ENCODE measurements at places on chromosomes 12 and 14.
A peak's percentile ranks its signal among the peaks of the same experiment; 100 is the strongest.

DNA sequence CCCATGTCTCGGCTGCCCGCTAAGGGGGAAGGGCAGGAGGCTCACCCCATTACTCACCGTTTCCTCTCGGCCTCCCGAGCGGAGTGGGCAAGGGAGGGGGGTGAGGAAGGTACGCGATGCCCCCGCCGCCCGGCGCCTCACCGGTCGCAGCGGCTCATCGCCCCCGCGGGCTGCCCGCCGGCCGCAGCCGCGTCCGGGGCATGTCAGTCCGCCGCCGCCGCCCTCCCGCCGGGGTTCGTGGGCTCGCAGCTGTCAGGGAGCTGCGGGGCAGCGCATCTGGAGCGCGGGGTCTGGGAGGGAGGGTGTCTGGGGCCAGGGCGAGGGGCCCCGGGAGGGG, 461 bp downstream of the SLC8A3 start:
- peak; percentile 19 for DNase-seq

DNA sequence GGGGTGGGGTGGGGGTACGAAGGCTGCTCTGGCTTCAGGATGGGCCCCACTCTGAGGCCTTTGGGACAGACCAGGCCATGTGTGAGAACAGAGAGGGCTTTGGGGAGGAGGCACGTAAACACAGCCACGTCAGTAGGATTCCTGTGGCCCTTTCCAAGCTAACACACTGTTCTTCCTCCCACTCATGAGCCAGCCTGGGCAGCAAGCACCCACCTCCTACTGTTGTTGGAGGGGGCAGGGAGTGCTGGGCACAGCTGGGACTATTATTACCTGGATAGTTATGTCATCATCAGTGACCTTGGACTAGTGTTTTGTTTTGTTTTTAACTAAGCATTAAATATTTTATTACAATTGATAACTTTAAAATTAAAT, 5.3 kb downstream of the CHGA start:
- no peak for DNase-seq

- DNase-seq: no peak
Observed at GRCh38 chr14:100122481-100123223, 36.8 kb downstream of the DEGS2 start.

- no peak for DNase-seq
Observed at GRCh38 chr12:91037276-91037675, 20.5 kb downstream of the KERA start.

- DNase-seq: no peak
Observed at GRCh38 chr14:44700694-44701093, 193.6 kb upstream of the FSCB start.

GRCh38 chr14:103522649-103523574, at the start of gene CKB:
CKB (minus strand) TSS chr14:103522830; CDS start chr14:103522493, 337 bp downstream.
- DNase-seq: peak; percentile 29

GRCh38 chr12:124940143-124940392, 25.6 kb upstream of the UBC start:
- DNase-seq: no peak

GRCh38 chr12:120206228-120206627, 5.3 kb upstream of the RPLP0 start:
- no peak for DNase-seq

- no peak for DNase-seq
Observed at GRCh38 chr14:101499513-101499912, 61.8 kb upstream of the DIO3 start.

DNA sequence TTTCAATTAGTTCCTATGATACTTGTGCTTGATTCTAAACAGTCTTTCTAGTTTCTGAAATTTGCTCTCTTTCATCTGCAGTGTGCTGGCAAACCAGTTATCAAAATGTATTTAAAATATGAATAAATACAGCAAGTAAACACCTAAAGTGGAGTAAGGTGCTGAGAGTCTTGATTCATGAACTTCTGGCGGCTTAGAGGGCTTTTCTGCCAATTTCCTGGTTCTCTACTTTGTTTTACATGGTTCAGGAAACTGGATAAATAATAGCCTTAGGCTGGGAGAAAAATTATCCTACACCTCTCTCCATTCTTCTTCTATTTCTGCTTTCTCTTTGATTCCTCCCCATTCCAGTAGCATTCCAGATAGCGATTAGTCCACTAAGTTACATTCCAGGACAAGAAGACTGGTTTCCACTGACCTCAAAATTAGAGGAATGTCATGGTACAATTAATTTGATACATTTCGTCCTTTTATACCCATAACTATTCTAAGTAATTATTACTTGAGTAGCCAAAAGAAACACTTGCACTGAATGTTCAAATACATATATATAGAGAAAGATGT, 14.9 kb downstream of the ATP2B1 start:
- no peak for DNase-seq

DNA sequence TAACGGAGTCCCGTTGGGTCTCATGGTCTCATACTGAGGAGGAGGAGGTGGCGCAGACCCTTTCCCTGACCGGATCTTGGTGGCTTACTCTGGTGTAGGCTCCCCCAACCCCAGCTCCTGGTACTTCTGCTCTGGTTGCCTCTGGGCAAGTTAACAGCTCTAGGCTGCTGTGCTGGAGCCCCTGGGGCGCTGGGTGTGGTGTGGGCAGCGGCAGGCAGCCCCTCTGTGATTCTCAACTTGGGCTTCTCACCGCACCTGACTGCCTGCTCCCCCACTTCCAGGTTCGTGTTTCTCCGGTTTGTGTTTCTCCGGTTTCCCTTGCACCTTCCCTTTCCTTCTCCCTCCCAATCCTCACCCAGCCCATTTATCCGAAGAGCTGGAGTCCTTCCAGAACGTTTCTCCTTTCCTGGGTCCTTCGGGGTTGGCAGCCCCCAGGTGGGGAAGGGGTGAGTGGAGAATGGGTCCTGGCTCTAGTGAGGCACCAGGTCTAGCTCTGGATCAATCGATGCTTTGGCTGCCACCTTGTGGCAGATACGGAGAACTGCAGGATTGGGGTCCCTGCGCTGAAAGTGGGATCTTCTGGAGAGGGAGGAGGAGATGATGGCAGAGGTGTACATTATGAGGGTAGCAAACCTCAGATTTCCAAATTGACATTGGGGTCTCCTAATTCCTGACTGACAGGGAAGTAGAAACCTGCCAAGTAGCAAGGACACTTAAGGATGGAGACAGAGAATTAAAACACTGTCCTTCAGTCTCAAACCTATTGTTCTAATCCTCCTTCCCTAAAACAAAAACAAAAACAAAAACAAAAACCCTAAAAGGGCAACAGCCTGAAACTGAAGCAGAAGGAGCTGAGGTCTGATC, 8.3 kb downstream of the CISTR start:
- DNase-seq: peak; percentile 47

DNA sequence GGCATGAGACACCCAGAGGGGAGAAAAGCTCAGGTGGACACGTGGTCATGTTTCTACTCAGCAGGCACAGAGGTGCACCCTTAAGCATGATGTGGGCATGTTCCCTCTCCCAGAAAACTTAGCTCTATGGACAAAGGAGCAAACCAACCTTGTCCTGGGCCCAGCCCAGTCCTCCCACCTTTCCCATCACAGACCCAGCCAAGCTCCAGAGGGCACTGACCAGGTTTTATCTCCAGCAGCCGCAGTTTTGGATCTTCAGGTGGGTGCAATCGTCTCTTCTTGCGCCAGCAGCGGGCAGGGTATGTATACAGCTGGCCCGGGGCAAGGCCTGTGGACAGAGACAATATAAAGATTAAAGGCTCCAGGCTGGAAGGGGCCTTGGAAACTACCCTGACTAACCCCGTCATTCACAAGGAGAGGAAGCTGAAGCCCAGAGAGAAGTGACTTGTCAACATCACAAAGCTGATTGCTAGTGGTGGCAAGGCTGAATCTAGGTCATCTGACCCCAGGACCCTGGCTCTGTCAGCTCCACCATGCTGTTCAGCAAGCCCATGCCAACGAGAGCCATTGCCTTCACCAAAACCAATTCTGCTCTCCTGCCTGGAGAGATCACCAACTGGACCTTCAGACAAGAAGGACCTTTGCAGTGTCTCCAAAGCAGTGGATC, 140.7 kb downstream of the DPF3 start:
- no peak for DNase-seq

DNA sequence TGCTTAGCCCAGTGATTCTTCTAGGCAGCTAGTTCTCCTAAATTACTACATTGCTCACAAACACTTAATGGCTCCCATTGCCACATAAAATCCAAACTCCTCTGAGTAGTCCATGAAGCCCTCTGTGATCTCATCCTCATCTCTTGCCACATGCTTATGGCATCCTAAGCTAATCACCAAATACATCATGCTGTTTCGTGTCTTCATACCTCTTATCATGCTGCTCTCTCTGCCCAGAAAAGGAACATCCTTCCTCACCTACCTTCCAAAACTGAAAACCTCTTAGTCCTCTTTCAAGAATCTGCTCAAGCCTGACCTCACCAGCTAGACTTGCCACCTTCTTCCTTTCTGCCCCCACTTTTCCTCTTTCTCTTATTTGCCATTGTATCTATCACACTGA, 108.5 kb downstream of the DUSP6 start:
- peak; percentile 36 for DNase-seq

DNA sequence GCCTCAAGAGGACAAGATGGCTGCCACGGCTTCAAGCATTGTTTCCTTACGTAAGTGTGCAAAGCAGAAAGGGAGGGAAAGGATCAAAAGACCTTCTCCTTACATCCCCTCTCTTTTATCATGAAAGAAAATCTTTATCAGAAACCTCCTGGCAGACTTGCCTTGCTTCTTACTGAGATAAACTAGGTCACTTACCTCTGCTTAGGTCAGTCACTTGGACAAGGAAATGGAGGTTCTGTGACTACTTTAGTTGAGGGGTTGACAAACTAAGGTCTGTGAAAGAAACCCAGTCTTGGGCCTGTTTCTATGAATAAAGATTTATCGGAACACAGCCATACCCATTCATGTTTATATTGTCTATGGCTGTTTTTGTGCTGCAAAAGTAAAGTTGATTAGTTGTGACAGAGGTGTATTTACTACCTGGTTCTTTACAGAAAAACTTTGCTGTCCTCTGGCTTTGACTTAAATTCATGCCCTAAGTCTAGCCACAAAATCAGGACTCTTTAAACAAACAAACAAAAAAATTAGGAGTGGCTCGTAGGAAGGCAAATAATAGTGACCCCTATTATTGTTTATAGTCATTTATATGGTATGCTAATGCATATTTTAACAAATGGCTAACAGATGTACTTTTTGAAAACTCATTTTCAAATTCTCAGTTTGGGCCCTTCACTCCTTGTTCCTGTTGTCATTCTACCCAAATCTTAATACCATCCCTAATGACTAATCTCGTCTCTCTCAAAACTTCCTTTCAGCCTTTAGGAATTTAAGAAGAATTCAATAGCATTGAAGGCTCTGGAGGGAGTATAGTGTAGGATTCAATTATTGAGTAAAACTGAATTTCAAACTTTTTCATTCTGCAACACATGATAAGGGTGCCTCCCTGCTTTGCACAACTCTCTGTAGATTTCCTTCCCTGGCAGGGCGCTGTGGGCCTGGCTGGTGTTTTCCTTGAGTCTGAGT, 42.0 kb upstream of the ATP2B1 start:
- no peak for DNase-seq

DNA sequence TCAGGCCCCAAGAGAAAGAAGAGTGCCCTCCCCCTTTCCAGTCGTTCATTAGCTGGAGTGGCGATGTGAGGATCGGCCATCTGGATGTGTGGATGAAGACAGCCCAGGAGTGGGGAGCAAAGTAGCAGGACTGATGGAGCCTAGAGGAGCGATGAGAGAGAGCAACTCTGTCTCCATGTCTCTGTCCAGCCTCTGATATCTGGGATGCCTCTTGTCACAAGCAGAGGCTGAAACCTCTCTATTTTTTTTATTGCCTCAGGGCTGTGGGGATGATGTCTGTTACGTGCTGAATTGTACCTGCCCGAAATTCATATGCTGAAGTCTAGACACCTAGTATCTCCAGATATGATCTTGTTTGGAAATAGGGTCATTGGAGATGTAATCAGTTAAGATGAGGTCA, 2.7 kb downstream of the SERPINA11 start:
- DNase-seq: no peak

DNA sequence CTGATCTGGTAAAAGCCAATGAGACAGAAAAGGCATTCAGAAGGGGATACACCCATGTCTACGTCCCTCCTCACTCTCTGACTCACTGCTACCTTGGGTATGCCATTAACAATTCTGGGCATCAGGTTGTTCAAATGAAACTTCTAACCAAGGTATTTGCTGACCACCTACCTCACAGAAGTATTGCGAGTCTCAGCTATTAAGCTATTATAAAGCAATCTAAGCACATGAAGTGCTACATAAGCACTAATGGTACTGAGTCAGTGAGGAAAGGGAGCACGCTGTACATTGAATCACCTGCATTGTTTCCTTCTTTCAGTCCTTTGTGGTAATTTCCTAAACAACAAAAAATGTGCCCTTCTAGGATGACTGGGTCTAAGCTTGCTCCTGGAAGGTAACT, 62.8 kb upstream of the CCDC91 start:
- no peak for DNase-seq

DNA sequence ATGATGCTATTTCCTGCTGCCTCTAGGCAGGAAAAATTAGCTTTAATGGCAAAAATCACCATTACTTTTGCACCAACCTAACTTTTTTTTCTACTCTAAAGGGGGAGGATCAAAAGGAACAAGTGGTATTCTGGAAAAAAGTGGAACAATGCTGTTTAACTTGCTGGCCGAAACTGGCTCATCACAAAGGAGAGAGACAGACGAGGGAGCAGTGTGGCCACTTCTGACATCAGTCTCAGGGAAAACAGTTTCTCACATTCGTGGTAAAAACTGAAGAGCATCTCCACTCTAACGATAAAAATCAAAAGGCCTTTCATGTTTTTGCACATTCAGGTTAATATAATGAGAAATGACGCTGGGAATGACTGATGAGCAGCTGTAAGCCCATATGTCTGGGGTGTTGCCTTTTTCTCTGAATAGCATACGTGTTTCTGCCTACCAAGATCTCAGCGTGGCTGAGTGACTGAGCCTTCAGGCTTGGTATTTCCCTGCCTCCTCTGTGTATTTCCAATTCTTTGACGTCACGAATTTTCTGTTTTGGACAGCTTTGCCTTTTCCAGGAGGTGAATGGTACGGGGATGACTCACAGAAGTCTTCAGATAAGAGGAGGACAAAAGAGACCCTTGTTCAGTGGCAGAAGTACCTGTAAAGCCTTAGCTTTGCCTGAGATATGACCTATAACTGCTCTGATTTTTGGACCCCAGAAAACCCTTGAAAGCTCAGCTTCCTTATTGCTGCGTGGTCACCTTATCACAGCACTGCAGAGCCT, 358.8 kb downstream of the GLT1D1 start:
- no peak for DNase-seq

DNA sequence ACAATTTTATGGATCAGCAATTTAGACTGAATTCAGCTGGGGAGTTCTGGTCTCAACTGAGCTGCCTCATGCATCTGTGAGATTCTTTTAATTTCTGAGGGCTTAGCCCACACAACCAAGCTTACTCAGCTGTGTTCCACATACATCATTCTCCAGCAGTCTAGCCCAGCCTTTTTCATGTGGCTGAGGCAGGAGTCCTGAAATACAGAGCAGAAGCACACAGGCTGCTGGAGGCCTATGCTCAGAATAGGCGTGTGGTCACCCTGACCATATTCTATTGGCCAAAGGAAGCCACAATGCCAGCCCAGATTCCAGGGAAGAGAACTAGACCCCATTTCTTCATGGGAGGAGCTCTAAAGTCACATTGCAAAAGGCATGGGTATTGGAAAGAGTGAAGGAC, 72.3 kb upstream of the DHRS4 start:
- no peak for DNase-seq

- no peak for DNase-seq
Observed at GRCh38 chr12:122333142-122334087, 67.1 kb upstream of the VPS33A start.
